Activated CD4-positive, alpha-beta memory T cell treated with anti-CD3 and anti-CD28 coated beads for 36 hours (primary cell): ENCODE measurements at places on chromosomes 2 and 18. TPM values are rescaled to one million over a fixed set of nuclear protein-coding genes. Genes with fewer than 3 reads are reported as not detected.

TUBB6 gene
- total RNA-seq, result 6.7 TPM

ONECUT2 gene
- not detected for total RNA-seq

CSRNP3 gene
- not detected for total RNA-seq

LGALSL gene
- total RNA-seq, result 1.3 TPM

HOXD8 gene
- not detected for total RNA-seq

DNA sequence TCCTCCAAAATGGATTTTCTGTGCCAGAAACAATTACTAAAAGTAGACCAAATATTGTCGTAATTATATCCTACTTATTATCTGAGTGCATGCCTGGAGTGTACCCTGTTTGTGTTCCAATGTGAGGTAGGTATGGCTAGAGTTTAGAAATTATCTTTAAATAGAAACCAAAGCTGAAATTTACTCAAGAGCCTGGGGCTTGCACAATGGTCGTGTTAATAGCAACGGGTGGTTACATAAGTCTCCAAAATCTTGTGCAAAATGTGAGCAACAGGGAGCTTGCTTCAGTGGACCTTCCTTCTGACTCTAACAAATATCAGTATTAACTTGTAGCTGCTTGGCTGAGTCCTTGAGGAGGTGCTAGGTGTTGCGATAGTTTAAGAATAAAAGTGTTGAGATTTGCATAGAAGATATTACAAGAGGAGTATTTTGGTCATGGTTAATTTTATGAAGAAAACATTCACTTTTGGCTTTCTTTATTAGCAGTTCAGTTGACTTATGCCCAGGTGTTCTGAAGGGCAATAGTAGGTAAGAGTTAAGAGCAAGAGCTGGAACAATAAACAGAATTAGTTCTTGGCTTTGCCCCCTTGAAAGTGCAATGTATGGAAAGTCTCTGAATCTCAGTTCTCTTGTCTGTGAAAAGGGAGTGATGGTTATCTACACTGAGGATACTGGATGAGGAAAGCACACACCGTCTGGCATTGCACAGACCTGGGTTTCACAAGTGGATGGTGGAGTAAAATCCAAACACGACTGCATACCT, 4.6 kb downstream of the CXCR4 start:
- H3K4me1 ChIP-seq, result peaks cover 38% of the 10 kb centered on the region
- DNase-seq, result no peak
- H3K27me3 ChIP-seq, result peaks cover 2% of the 10 kb centered on the region
- peak overlapping the region; percentile 28 for H3K4me3 ChIP-seq
- peaks cover 52% of the 10 kb centered on the region for H3K36me3 ChIP-seq

GRCh38 chr2:60958800-60959199, 58.7 kb upstream of the PEX13 start:
- H3K4me3 ChIP-seq, result no peak overlapping the region
- DNase-seq, result no peak
- peaks cover 8% of the 10 kb centered on the region for H3K36me3 ChIP-seq
- no peaks in the 10 kb centered on the region for H3K27me3 ChIP-seq
- no peaks in the 10 kb centered on the region for H3K4me1 ChIP-seq

DNA sequence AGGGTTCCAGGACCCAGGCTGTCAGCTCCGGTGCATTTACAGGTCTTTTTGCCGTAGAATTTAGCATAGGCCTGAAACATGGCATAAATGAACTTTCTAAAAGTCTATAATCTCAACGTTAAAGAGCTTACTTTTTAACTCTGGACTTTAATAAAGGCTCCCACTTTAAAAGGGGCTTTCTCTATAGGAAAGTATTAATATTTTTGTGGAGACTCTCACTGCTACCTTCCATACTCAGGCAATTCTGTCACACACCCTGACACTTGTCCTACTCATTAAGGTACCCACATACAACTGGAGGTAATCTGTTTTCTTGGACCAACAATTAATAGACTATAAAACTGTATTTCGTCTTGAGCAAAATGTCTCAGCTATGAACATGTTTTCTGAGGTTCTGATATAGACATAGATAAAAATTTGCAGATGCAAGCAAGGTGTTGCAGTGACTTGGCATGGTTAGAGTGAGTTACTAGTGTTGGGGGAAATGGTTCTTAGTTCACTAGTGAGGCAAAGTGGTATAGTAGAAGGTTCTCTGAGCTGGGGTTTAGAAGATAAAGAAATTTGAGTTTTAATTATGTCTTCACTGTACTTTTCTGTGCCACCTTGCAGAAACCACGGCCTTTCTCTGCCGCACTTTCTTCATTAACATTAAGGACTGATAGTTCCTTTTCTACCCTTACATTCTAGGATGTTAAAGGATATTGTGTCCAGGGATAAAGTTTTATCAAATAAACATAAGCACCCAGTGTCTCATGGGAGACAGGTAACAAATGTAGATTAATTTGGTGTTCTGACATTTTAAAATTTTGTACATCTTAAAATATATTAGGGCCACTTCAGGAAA, 10.8 kb upstream of the NR4A2 start:
- H3K27me3 ChIP-seq, result no peaks in the 10 kb centered on the region
- H3K36me3 ChIP-seq, result no peaks in the 10 kb centered on the region
- peak overlapping the region; percentile 79 for H3K4me3 ChIP-seq
- peak overlapping the region; percentile 89 for H3K27ac ChIP-seq
- no peak for DNase-seq

DNA sequence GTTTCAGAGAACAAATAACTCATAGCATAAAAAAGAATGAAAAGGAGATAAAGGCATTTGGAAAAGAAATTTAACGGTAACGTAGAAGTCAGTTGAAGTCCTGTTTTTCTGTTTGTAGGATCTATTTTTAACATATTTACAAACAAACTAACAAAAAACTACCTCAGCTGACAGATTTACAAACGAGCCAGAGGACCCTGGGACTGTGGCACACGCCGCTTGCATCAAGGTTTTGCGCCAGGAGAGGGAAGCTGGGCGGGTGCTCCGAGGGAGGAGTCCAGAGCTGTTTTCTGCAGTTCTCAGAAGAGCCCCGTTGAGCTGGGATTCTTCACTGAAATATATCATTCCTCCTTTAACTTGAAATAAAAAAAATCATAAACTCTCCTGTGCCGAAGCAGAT, 13.6 kb upstream of the TMEM18 start:
- peaks cover 5% of the 10 kb centered on the region for H3K4me1 ChIP-seq
- peaks cover 5% of the 10 kb centered on the region for H3K36me3 ChIP-seq
- DNase-seq, result no peak
- peaks cover 14% of the 10 kb centered on the region for H3K27me3 ChIP-seq
- H3K27ac ChIP-seq, result no peak overlapping the region

DNA sequence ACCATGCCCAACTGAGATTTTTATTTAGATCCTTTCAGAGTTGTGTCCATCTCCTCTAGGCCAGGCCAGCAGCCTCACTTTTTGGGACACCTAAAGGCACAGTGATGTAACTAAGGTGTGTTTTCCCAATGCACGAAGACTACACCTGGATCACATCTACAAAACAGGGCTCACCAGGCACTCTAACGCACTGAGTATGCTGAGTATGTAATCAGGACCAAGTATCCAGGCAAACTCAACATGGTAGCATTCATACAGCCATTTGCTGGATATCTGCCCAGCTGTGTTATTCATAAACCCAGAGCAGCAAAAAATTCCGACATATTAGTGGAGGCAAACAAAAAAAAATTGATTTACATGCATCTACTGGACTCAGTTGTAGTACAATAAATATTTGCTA, 33.8 kb downstream of the LPIN2 start:
- H3K4me3 ChIP-seq, result peak overlapping the region; percentile 73
- peaks cover 85% of the 10 kb centered on the region for H3K4me1 ChIP-seq
- H3K27ac ChIP-seq, result peak overlapping the region; percentile 93
- DNase-seq, result no peak
- peaks cover 55% of the 10 kb centered on the region for H3K36me3 ChIP-seq
- no peaks in the 10 kb centered on the region for H3K27me3 ChIP-seq

DNA sequence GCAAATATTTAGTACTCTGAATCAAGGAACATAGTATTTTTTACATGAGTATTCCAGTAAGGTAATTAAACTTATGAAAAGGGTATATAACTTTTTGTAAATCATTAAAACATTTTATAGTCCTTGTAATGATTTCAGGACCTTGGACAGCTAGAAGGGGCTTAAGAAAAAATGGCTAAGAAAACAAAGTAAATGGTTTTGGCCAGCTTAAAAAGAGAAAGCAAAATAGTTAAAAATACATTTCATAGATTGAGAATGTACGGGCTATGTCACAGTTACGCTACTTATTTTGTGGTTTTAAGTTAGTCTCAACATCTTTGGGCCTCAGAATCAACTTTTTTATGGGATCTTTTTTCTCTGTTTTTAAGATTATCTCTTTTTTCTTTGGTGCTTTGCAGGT, 26.7 kb downstream of the POLI start:
- DNase-seq, result no peak
- no peaks in the 10 kb centered on the region for H3K27me3 ChIP-seq
- H3K36me3 ChIP-seq, result peaks cover 27% of the 10 kb centered on the region
- no peaks in the 10 kb centered on the region for H3K4me1 ChIP-seq

DNA sequence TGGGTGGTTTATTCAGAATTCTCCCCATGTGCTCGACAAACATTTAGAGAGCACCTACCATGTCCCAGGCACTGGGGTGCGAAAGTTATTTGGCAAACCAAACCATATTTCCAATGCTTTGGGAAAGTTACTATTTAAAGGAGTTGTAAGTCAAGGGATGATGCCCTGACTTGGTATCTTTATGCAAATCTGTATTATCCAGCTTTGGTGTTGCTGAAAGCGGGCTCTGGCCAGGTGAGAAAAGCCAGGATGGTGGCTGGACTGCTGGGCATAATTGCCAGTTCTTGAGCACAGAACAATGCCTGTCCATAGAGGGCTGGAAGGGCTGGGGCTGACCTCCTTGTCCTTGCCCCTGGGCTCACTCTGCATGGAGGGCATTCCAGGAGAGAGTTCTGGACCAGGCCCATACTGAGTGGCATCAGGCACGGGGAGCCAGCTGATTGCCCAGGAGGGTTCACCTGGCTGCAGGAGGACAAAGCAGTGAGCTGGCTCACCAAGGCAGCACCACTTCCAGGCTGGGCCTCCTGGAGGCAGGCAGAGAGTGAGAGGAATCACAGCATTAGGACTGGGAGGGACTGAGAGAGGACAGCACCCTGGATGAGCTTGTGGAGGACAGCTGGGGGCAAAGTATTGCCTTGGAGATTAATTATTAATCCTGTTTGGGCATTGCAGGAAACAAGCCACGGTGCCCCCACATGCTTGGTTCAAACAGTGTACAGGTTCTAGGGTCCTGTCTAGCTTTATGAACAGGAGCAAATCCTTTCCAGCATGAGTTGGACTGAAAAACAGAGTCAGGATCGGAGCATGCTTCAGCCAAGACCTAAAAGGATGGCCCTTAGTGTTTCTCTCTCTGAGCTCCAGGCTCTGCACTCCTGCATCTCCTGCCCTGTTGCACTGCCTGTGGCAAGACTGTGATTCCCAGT, 7.1 kb downstream of the KHK start:
- no peaks in the 10 kb centered on the region for H3K27me3 ChIP-seq
- H3K4me3 ChIP-seq, result no peak overlapping the region
- no peak for DNase-seq
- no peak overlapping the region for H3K27ac ChIP-seq
- no peaks in the 10 kb centered on the region for H3K36me3 ChIP-seq

GRCh38 chr2:75023666-75024455, 65.4 kb downstream of the POLE4 start:
- DNase-seq, result no peak
- H3K27ac ChIP-seq, result no peak overlapping the region

DNA sequence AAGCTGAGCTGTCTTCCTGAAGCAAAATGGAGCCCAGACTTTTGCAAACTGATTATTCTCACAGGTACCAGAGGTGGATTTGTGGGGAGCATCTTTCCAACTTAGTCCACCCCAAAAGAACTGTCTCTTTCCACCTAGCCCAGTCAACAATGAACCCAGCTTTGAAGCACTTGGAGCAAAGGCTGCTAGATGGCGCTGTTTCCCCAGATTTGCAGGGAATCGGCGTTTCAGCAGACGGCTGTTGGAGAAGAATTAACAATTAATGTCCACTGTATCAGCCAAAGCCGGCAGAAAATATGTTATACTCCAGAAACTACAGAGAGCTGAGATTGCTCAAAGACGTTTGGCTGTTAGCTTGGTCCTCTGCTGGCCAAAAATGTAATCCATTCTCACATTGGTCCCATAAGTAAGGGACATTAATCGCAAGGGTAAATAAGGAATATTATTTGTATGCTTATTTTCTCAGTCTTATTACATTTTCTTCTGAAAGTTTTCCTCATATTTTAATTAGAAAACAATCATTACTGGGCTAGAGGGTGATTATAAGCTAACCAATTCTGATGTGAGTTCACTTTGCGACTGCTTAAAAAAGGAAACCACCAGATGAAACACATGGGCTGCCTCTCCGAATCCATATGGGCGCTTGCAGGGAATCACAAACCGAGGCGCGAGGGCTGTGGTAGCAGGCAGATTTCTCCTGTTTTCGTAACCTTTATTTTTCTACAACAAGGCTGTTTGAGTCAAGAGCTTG, 423.8 kb upstream of the MEX3C start:
- H3K27ac ChIP-seq, result no peak overlapping the region
- H3K36me3 ChIP-seq, result no peaks in the 10 kb centered on the region
- peaks cover 14% of the 10 kb centered on the region for H3K27me3 ChIP-seq
- no peak overlapping the region for H3K4me3 ChIP-seq
- DNase-seq, result peak; percentile 49

GRCh38 chr2:126408671-126409070, 247.3 kb upstream of the GYPC start:
- H3K4me1 ChIP-seq, result peaks cover 17% of the 10 kb centered on the region
- no peak for DNase-seq
- peaks cover 3% of the 10 kb centered on the region for H3K27me3 ChIP-seq
- H3K36me3 ChIP-seq, result peaks cover 2% of the 10 kb centered on the region

DNA sequence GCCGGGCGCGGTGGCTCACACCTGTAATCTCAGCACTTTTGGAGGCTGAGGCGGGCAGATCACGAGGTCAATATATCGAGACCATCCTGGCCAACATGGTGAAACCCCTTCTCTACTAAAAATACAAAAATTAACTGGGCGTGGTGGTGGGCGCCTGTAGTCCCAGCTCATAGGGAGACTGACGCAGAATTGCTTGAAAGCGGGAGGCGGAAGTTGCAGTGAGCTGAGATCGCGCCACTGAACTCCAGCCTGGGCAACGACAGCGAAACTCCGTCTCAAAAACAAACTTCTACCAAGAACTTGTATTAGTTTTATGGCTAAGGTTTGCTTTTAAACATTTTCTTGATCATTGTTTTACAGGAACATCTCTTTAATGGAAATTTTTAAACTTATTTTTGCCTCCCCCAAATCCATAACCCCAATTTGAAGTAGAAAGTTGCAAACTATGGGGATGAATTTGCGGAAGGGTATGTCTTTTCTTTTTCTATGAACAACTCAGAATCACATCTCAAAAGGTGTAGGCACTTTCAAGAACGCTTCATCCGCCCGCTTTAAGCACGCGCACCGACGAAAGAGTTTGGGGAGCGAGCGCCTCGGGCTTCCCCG, 46.8 kb upstream of the PTMA start:
- peaks cover 12% of the 10 kb centered on the region for H3K4me1 ChIP-seq
- H3K4me3 ChIP-seq, result peak overlapping the region; percentile 65
- H3K36me3 ChIP-seq, result peaks cover 4% of the 10 kb centered on the region

GRCh38 chr2:171069286-171069956, 91.3 kb downstream of the TLK1 start:
- peak overlapping the region; percentile 18 for H3K27ac ChIP-seq
- DNase-seq, result no peak
- no peaks in the 10 kb centered on the region for H3K27me3 ChIP-seq
- H3K36me3 ChIP-seq, result peaks cover 32% of the 10 kb centered on the region
- H3K4me1 ChIP-seq, result peaks cover 11% of the 10 kb centered on the region
